M059J (cell line): ENCODE measurements at places on chromosomes 11 and 22.

DNA sequence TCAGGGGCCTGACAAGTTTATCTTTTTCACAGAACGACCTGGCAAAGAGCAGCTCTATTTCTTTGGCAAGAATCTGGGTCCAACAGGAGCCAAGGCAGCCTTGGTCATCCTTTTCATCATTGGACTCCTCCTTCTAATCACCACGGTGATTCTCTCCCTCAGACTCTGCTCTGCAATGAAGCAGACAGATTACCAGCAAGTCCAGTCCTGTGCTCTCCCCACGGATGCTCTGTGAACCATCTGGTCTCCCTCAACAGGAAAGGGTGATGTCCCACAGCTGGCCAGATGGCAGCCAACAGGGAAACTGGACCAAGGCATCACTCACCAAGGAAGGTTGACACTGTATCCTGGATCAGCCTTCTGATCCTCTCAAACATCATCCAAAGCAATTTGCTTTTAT lies 17.0 kb upstream of the PANX1 start:
- no peak for DNase-seq

DNA sequence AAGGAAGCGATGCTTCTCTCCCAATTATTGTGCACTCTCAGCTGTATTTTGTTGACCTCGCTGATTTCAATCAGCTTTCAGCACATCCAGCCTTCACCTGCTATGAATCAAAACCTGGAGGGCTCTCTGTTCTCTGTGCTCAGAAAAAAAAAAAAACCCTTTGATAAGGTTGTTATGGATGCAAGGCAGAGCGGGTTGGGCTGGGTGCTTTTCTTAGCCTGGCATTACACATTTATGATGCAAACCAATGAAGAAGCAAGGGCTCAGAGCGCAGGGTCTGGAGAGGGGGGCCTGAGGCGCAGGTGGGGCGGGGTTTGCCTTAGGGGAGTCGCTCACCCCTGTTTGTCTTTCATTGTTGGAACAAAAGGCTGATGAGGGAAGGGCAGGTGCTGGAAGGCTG lies 86.0 kb upstream of the CADM1 start:
- no peak for DNase-seq

GRCh38 chr11:45331839-45332238 lies 45.7 kb upstream of the SYT13 start:
- no peak for DNase-seq

GRCh38 chr11:102843489-102843888 lies at the start of gene MMP3:
Gene MMP3 (minus strand): TSS chr11:102843609. CDS start chr11:102843546, 63 bp downstream.
- peak; percentile 75 for DNase-seq

DNA sequence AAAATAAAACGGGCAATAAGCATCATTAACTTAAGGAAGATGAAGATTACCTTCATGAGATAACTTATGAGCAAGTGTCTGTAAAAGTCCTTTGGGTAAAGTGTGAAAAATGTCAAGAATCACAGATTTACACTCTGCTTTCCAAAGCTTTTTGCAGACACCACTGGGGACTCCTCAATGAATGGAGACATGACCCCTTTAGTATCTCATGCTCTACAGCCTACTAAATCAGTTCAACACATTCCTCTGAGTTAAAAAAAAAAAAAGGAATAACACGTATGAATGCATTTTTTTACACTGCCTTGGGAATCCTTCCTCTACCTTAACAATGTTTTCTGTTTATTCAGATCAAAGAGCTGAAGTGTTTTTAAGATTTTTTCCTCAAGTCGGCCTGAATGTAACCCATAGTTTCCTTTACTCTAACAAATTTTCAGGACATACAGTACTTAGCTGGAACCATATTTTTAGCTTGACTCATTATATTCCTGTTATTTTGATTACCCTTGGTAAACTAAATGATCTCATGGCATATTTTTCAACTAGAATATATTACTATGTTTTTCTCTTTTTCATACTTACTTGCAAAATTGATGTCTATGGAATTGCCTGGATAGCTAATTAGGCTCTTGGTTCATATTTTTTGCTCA lies 25.9 kb upstream of the RAB30 start:
- no peak for DNase-seq

GRCh38 chr11:15143855-15144254 lies 29.1 kb downstream of the INSC start:
- no peak for DNase-seq

GRCh38 chr11:7642747-7643146 lies 30.6 kb downstream of the CYB5R2 start:
- no peak for DNase-seq

DNA sequence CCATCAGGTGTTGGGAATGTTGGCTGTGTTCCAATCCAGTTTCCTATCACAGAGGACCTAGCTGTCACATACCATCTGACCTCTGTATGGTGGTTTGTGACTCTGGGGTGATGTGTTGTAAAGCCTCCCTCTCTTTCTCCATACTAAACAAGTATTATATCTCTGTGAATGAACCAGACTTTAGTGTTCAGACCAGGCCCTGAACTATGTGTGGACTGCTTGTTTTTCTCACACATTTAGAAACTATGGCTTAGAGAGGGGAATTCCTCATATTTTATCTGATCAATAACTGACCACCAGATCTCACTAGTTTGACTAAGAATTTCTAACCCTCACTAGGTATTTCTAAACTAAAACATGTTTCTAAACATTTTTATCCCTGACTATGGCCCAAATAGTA lies 17.5 kb downstream of the NCR3LG1 start:
- no peak for DNase-seq

DNA sequence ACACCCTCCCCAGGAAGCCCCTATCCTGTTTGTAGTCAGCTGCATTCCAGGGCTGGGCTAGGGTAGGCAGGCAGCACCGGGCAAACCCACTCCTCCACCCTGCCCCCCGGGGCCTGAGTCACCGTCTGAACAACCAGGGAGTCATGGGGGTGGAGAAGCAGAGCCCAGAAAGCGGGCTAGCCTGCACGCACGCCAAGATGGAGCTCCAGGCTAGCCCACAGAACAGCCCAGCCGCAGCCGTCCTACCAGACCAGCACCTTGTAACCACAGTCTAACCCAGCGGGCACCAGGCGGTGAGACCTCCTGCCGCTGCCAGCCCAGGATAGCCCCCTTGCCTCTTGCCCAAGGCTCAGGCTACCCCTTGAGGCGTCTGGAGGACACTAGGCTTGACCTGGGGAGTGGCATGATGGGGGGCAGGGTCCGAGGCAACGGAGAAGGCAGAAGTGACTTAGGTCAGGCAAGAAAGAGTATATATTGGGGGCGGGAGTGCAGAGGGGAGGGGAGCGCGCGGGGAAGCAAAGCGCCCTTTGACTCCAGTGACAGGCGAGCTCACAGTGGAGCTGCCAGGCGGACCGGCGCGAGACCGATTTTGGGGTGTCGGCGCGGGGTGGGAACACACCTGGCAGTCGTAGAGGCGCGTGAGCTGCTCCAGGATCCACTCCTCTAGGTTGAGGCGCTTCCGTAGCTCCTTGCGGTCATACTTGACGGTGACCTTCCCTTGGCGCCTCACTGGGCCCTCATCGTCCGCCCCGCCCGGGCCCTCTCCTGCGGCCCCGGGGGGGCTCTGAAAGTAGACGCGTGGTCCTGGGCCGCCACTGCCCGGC lies 734 bp downstream of the PPP1R14B start:
- peak; percentile 99 for DNase-seq

GRCh38 chr22:30354644-30355043 lies 2.0 kb downstream of the SF3A1 start:
- no peak for DNase-seq

- peak; percentile 44 for DNase-seq
These were observed 1.6 kb downstream of the TRIM68 start for GRCh38 chr11:4606231-4607015.

DNA sequence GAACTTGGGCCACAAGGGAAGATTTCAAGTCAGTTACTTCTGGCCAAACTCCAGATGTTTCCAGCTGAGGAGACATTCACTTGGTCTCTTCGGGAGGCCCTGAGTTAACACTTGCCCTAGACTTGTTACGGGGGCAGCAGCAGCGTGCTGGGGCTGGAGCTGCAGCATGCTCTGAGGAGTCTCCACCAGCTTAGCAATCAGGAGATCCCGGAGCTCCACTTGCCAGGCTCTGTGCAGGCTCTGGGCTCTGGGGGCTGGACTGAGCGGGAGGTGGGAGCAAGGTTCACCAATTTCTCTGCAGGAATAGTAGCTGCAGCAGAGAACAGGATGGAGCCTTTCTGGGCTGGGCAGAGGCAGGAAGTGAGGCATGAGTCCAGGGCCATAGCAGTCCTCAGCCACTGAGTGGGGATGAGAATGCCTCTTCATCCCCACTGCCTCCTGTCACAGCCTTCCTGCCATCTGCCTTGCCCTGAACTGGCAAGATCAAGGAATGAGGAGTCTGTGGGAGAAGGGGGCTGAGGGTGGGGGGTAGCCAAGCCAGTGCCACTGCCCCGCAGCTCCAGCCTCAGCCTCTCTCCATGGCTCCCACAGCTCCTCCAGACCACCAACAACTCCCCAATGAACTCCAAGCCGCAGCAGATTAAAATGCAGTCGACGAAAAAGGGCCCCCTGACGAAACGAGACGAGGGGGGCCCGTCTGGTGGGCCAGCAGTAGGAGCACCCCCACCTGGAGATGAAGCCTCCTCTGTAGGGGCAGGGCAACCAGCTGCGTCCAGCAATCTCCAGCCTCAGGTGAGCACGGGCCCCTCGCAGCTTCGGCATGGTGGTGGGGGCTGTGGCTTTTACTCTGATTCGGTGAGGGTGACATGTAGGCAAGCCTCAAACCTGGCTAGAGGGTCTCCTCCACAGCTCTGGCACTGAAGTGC lies 23.4 kb downstream of the GTPBP1 start:
- DNase-seq: no peak

DNA sequence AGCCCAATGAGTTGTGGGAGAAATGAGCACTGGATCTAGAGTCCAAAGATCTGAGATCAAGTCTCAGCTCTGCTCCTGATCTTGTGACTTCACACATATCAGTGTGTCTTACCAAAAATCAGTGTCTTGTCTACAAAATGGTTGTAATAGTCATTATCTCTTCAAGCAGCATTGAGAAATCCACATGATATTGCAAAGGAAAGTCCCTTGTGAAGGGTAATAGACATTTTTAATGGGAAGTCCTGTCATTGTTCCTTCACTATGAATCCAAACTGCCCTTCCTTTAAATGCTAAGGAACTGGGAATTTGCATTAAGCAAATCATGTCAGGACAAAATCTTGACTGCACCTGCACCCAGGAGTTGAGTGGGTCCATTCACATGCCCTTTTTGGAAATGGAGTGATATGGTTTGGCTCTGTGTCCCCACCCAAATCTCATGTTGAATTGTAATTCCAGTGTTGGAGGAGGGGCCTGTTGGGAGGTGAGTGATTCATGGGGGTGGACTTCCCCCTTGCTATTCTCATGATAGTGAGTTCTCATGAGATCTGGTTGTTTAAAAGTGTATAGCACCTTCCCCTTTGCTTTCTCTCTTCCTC lies 51.1 kb downstream of the COMMD9 start:
- no peak for DNase-seq

GRCh38 chr11:118635237-118635591 lies 27.8 kb downstream of the PHLDB1 start:
- no peak for DNase-seq

DNA sequence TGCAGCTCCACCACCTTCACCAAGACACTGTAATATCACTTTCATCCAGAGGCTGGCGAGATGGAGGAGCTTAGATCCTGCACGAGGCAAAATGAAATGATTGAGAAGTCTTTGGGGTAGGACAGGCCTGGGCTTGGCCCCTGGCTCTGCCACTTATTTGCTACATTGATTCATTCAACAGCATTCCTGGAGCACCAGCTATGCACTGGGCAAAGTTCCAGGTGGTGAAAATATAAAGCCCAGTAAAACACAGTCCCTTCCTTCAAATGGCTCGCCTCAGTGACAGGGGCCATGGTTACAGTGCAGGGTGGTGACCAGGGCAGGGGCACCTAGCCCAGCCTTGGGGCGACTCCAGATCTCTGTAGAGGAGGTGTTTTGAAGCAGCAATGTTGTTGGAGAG lies 19.7 kb downstream of the ALX4 start:
- DNase-seq: peak; percentile 64

GRCh38 chr22:28462901-28463300 lies 216.7 kb downstream of the TTC28 start:
- DNase-seq: no peak

GRCh38 chr22:38570779-38571364 lies 889 bp upstream of the DMC1 start:
- DNase-seq: peak; percentile 31

- no peak for DNase-seq
These were observed 32.3 kb upstream of the RFPL3 start for GRCh38 chr22:32325416-32325801.

DNA sequence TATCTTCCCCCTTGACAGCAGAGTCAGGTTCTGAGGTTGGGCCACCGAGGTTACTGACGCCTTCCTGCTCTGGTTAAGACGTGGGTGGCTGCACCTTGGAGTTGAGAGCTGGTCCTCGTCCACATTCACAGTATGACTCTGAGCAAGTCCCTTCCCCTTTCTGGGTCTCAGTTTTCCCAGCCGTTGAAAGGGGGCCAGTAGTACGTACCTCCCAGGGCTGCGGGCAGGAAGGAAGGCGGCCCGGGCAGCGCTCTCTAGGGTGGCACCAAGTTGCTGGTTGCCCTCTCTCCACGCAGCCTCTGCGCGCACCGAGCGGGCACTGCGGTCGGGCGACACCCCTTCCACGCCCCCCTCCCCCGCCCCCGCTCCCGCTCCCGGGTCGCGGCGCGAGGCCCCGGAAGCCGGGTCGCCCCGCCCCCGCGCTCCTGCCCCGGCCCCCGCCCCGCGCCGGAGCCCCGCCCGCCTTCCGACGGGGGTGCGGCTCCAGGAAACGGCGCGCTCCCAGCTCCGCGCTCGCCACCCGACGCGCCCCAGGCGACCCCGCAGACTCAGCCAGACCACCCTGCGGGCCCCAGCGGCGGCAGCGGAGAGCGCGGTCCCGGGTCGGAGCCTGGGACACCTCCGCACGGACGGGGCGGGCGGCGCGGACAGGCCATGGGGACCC lies at the start of gene EHBP1L1:
EHBP1L1 (plus strand) TSS at position 486 of the 664 bp plus-strand sequence. CDS start 250 bp downstream, outside the sequence.
- DNase-seq: no peak
